ENCODE measurements at places on chromosomes 13 and 19. TPM values are rescaled to one million over a fixed set of nuclear protein-coding genes. Genes with fewer than 3 reads are reported as not detected.

DNA sequence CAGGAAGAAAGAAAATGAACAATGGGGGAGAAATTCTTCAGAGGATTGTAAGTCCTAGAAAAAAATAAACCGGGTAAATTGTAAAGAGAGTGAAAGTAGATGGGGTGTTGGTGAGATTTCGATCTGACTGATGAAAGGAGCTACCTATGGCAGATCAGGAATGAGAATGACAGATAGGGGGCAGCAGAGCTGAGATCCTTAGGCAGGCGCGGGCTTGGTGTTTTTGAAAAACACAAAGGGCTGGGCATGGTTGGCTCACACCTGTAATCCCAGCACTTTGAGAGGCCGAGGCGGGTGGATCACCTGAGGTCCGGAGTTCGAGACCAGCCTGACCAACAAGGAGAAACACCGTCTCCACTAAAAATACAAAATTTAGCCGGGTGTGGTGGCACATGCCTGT, 1468.6 kb upstream of the SLC10A2 start:
- no peak for DNase-seq

DNA sequence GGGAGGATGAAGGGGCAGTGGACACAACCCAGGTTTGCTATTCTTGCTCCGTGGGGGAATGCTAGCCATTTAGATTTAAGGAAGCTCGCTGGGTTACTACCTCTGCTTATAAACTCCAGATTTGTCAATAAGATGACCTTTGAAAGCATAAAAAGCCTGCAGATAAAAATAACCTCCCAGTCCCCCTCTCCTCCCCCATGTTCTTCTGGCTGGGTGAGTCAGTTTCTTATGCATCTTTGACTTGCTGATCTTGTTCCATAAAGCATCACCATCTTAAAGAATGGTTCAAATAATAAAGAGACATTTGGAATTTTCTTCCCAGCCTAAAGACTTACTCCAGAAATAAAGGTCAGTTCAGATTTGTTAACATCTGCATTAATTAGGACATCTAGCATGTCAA, 118.3 kb upstream of the RNF113B start:
- no peak for DNase-seq

OR7A5 gene
- total RNA-seq: not detected

SHANK1 gene
- total RNA-seq: 4.3 TPM

C1QTNF9 gene
- 1.3 TPM for total RNA-seq

All from urinary bladder (tissue), 4 donors.